Hepatocyte (in vitro differentiated cells): ENCODE measurements at places on chromosomes 7 and 10. TPM values are rescaled to one million over a fixed set of nuclear protein-coding genes. Genes with fewer than 3 reads are reported as not detected.
A peak's percentile ranks its signal among the peaks of the same experiment; 100 is the strongest.

DNA sequence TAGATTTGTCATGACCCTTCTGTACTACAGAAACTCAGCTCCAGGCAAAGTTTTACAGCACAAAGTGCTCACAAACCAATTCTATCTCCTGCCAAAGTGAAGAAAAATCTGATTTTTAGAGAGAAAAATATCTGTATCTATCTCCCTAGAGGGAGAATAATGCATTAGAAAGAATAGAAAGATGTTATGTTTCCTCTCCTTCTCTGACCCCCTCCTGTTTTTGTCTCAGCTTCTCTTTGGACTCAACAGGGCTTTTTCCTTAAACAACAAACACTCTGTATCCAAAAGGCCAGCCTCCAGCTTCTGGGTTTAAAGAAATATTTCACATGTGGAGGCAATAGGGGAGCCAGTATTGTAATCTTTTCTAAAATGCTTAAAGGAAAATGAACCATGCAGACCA, 627.4 kb downstream of the REEP3 start:
- no peaks in the 10 kb centered on the region for H3K4me1 ChIP-seq
- no peaks in the 10 kb centered on the region for H3K36me3 ChIP-seq
- no peak for DNase-seq

Gene SMKR1
- total RNA-seq, result 0.88 TPM in 1 of 2 replicates, not detected in the other

- H3K27ac ChIP-seq, result no peak overlapping the region
- no peaks in the 10 kb centered on the region for H3K27me3 ChIP-seq
- no peak overlapping the region for H3K4me3 ChIP-seq
- DNase-seq, result peak; percentile 77
These were observed 25.8 kb upstream of the TMEM120A start for GRCh38 chr7:76020031-76020714.

DNA sequence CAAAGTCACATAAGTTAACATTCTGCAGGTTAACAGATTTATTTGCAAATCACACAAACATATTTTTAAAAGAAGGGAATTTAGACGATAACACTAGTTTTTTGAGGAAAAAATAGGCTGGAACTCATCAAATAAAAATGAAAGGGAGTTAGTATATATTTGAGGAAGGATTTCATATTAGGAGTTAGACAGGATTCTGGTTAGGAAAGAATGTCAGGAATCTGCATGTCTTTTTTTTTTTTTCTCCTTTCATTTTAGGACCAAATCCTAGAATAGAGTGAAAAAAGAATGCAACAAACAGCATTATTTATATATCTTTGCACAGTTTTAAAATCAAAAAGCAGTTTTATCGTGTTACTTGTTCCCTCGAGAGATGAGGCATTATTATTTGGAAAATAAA, 8.9 kb upstream of the TRDMT1 start:
- no peak overlapping the region for H3K4me3 ChIP-seq
- no peaks in the 10 kb centered on the region for H3K36me3 ChIP-seq
- H3K4me1 ChIP-seq, result no peaks in the 10 kb centered on the region
- DNase-seq, result no peak
- H3K27me3 ChIP-seq, result no peaks in the 10 kb centered on the region
- H3K27ac ChIP-seq, result no peak overlapping the region

Gene CUBN
- total RNA-seq, result 9.4 and 10.6 TPM in 2 replicates

Gene VPS26A
- total RNA-seq, result 51.7 and 57.6 TPM in 2 replicates

DNA sequence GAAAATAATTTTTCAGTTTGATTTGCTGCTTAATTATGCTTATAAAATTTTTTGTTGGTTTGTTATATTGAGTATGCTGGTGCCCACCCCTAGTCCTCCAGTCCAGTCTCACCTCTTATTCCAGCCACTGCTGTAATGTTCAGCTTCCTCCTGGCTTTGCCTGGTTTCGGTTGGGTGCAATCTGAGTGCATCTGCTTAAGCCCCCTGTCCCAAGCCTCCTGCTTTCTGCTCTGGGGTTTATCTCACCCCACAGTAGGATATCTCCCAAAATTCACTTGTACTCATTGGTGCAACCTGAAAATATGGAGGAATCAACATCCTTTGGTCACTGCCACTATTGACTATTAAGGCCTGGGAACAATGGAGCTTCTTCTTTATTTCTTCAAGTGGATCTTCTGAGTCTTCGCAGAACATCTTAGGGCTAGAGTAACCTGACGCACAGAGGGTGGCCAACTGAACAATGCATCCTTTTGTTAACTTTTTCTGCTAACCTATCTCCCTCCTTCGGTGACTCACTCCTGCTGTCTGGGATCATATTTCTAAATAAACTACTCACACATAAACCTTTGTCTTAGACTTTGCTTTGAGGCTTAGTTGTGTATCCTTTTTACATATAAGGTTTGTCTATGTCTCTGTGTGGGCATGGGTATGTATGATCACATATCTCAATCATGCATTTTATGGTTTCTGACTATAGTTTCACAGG, 19.1 kb upstream of the SOSTDC1 start:
- peak overlapping the region; percentile 65 for H3K27ac ChIP-seq
- DNase-seq, result peak; percentile 41
- no peaks in the 10 kb centered on the region for H3K36me3 ChIP-seq
- peaks cover 1% of the 10 kb centered on the region for H3K4me1 ChIP-seq
- H3K4me3 ChIP-seq, result no peak overlapping the region

Gene MSMB
- 2.2 and 2.7 TPM in 2 replicates for total RNA-seq

Gene ST8SIA6
- total RNA-seq, result 0.24 TPM in 1 of 2 replicates, not detected in the other

Gene TNKS2
- total RNA-seq, result 33.8 and 40.4 TPM in 2 replicates

- no peaks in the 10 kb centered on the region for H3K27me3 ChIP-seq
- DNase-seq, result peak; percentile 18
- peak overlapping the region; percentile 72 for H3K27ac ChIP-seq
- no peak overlapping the region for H3K4me3 ChIP-seq
- H3K4me1 ChIP-seq, result peaks cover 31% of the 10 kb centered on the region
- H3K36me3 ChIP-seq, result no peaks in the 10 kb centered on the region
These were observed 85.9 kb downstream of the CD36 start for GRCh38 chr7:80724249-80724871.

Gene PRF1
- not detected in 2 replicates for total RNA-seq

GRCh38 chr10:44325596-44326307, 59.1 kb downstream of the CXCL12 start:
- H3K4me1 ChIP-seq, result peaks cover 8% of the 10 kb centered on the region
- peak overlapping the region; percentile 3 for H3K27ac ChIP-seq
- H3K4me3 ChIP-seq, result no peak overlapping the region
- H3K27me3 ChIP-seq, result no peaks in the 10 kb centered on the region

Gene SLC39A12
- not detected in 2 replicates for total RNA-seq

GRCh38 chr7:128121711-128122530, 90.7 kb upstream of the LRRC4 start:
- no peaks in the 10 kb centered on the region for H3K4me1 ChIP-seq
- H3K4me3 ChIP-seq, result no peak overlapping the region
- no peaks in the 10 kb centered on the region for H3K27me3 ChIP-seq
- H3K36me3 ChIP-seq, result no peaks in the 10 kb centered on the region
- no peak for DNase-seq
- no peak overlapping the region for H3K27ac ChIP-seq

- no peak overlapping the region for H3K27ac ChIP-seq
- H3K4me3 ChIP-seq, result no peak overlapping the region
- no peak for DNase-seq
- no peaks in the 10 kb centered on the region for H3K36me3 ChIP-seq
These were observed 89.0 kb upstream of the TCERG1L start for GRCh38 chr10:131400513-131400912.

- H3K36me3 ChIP-seq, result no peaks in the 10 kb centered on the region
- DNase-seq, result peak; percentile 29
- no peaks in the 10 kb centered on the region for H3K27me3 ChIP-seq
- no peak overlapping the region for H3K27ac ChIP-seq
These were observed 265.6 kb upstream of the FOXK1 start for GRCh38 chr7:4416396-4417056.

Gene PLXNA4
- total RNA-seq, result 4.7 and 4.8 TPM in 2 replicates

DNA sequence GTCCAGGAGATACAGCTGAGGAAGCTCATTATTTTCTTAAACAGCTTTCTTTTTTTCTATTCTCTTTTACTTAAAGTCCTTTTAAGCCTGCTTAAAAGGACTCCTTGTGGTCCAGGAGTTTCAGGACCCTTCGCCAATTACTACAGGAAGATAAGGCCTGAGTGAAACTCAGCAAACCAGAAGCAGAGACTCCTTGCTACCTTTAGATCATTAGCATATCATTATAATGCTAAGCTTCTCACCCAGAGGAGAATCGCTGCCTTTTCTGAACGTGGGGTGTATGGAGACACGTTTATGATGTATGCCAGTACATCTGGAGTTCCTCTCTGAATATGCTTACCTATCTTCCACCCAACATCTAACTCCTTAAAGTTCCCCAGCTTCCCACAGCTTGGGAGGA, 47.5 kb downstream of the ANKMY2 start:
- DNase-seq, result no peak
- H3K4me1 ChIP-seq, result peaks cover 9% of the 10 kb centered on the region
- no peak overlapping the region for H3K4me3 ChIP-seq
- no peak overlapping the region for H3K27ac ChIP-seq

Gene STRIP2
- 1.1 and 1.4 TPM in 2 replicates for total RNA-seq

GRCh38 chr10:11229893-11230292, 212.2 kb downstream of the CELF2 start:
- DNase-seq, result no peak
- no peak overlapping the region for H3K4me3 ChIP-seq
- no peaks in the 10 kb centered on the region for H3K36me3 ChIP-seq
- H3K27ac ChIP-seq, result no peak overlapping the region

Gene GSDME
- 33.9 and 35.1 TPM in 2 replicates for total RNA-seq

DNA sequence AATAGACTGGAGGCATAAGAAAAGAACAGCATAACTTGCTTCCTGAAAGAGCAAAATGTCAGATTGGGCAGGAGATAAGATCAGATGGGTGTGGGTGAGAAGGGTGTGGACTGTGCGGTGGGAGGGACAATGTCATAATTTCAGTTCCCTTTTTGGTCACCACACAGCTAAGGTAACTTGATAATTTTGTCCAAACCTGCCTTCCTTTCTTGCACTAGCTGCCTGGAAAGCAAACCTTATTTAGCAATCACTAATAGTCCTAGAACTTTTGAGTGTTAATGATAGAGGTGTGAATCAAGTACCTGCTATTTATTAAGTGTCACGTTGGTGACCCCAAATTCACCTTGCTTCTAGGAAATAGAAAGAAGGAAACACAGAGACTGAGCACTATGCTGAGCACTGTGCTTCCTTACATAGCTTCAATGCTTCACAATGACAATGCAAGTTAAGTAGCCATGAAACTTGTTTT, 72.4 kb upstream of the SP4 start:
- no peak overlapping the region for H3K4me3 ChIP-seq
- H3K36me3 ChIP-seq, result no peaks in the 10 kb centered on the region
- H3K4me1 ChIP-seq, result no peaks in the 10 kb centered on the region
- H3K27ac ChIP-seq, result no peak overlapping the region
- H3K27me3 ChIP-seq, result no peaks in the 10 kb centered on the region

Gene NOS3
- total RNA-seq, result 8.1 and 9.8 TPM in 2 replicates

DNA sequence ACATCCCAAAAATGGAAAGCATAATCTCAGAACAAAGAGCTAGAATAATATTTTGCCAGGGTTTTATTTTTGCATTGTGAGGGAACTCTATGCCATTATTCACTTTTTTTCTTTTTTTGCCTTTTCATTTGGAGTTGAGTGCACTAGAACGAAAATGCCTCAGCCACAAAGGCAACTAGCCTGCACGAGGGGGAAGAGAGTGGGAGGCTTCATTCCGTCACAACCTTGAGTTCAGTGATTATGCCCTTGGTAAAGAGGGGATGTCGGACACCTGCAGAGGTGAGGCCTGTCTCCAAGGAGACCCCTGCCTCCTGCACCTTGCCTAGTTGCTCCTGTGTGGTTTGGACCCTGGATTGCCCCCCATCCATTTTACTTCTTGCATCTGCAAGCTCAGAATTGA, 232.7 kb downstream of the TEX36 start:
- DNase-seq, result no peak
- H3K4me1 ChIP-seq, result no peaks in the 10 kb centered on the region
- no peaks in the 10 kb centered on the region for H3K27me3 ChIP-seq
- H3K4me3 ChIP-seq, result no peak overlapping the region
- no peaks in the 10 kb centered on the region for H3K36me3 ChIP-seq
- no peak overlapping the region for H3K27ac ChIP-seq

DNA sequence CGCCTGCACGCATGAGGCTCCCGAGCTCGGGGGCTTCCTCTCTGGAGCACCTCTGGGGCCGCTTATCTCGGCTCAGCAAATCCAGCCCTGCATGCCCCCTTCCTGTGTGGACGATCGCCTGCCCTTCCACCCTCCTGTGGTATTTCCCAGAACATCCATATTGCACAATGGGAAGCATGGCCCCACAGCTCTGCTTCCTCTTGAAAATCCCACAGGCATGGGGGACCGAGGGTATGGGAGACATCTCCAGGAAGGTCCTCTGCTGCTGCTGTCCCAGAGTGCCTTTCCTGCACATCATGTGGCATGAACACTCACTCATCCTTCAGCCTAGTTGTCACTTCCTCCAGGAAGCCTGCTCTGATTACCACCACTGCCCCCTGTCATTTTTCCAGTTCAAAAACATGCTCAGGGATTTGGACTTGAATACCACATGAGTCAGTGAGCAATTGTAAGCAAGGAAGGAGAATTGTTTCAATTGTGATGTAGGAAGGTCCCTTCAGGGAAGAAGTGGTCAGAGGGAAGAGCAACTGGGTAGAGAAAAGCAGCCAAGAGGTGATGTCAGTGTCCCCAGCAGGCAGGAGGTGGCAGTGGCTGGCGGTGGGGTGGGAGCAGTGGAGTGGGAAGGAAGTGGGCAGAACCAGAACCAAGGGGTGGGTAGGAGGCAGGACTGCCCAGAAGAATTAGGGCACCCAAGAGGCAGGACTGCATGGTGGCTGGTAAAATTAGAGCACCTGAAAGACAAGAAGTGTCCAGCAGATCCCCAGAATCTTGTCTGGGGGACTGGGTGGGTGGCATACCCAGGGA, 67.5 kb upstream of the ZMIZ1 start:
- H3K4me3 ChIP-seq, result no peak overlapping the region
- peaks cover 4% of the 10 kb centered on the region for H3K4me1 ChIP-seq
- H3K36me3 ChIP-seq, result no peaks in the 10 kb centered on the region
- H3K27ac ChIP-seq, result no peak overlapping the region
- no peaks in the 10 kb centered on the region for H3K27me3 ChIP-seq

DNA sequence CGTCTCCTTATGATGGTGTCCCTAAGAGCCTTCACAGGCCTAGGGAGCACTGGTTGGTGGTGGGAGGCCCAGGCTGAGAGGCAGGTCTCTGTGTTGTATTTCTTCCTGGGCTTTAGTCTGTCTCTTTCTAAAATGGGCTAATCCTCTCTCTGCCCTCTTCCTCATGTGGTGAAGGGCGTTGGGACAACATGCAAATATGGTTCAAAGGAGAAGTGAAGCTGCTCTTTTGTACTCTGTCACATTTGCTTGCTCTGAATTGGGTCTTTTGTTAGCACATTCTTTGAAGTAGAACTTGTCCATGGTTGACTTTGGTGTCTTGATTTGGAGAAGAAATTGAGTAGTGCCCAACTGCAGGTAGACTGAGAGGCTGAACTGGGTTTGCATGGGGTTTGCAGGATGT, 814 bp downstream of the HK1 start:
- H3K4me3 ChIP-seq, result no peak overlapping the region
- H3K27ac ChIP-seq, result no peak overlapping the region
- H3K36me3 ChIP-seq, result no peaks in the 10 kb centered on the region
- H3K4me1 ChIP-seq, result no peaks in the 10 kb centered on the region
